ENCODE measurements at places on chromosomes 11 and 22.
A peak's percentile ranks its signal among the peaks of the same experiment; 100 is the strongest.

GRCh38 chr11:135002236-135002635, 590.2 kb upstream of the B3GAT1 start:
- DNase-seq: no peak

DNA sequence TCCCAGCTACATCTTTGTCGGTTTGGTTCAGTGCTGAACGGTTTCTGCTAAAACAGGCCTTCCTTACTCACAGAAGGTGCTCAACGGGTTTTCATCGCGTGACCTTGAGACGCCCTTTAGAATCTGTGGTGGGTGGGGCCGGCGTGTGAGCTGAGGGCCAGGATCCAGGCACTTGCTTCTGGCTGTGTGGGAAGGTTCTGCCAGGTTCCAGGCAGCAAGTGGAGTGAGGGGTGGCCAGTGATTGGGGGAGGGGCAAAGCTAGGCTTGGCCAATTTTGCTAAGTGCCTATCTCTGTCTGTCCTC, 35.2 kb downstream of the KCNJ4 start:
- no peak for DNase-seq

DNA sequence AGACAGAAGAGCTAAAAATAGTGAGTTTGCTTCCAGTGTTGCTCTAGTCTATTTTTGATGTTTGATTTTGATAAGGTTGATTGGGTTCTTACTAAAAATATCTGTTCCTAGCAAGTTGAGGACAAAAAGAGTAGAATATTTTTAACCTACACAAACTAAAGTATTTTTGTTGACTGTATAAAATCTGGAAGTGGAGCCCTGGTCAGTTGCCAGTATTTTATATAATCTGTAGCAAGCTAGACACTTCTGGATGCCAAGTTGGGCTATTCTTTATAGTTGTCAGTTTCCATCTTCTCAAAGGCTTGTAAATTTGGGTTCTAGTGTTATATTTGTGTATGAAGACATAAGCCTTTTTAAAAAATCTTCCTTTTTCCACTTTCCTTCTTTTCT, 56.7 kb downstream of the HSD17B12 start:
- DNase-seq: no peak

GRCh38 chr11:13052130-13052571, 43.0 kb downstream of the RASSF10 start:
- no peak for DNase-seq

- DNase-seq: peak; percentile 62
Measured at GRCh38 chr22:24156141-24156912, 25.0 kb upstream of the SUSD2 start.

DNA sequence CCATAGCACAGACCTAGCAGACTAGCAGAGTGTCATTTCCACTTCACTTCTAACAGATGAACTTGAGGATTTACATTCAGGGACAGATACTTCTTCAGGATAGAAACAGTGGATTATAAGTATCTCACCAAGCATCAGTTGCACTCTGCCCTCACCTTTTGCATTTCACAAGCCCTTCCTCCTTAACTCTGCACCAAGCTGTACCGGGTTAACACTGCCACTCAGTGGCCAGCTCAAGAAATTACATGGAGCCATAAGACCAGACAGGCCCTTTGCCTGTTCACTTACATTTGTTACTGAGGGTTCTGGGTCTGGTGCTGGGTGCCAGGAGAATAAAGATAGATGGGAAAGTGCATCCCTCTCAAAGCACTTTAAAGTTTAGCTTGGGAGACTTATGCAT, 309.8 kb downstream of the SHANK2 start:
- DNase-seq: no peak

- no peak for DNase-seq
Measured at GRCh38 chr11:92803391-92803790, 166.1 kb upstream of the MTNR1B start.

- DNase-seq: no peak
Measured at GRCh38 chr11:14424096-14424495, 65.1 kb upstream of the RRAS2 start.

DNA sequence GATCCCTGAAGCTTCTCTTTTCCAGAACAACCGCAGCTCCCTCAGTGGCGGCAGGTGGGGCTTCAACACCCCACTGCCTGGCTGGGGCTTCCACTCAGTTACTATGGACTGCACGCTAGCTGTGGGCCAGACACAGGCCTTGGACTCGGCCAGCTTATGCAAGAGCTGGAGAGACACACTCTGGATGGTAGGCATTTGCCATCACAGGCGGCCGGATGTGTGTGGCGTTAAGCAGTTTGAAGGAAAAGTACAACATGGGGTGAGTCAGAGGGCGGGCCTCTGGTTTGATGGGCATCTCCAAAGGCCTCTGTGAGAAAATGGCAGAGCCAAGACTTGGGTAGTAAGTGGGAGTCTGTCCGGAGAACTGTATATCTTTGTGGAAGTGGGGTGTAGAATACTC, 17.6 kb downstream of the KCNJ4 start:
- no peak for DNase-seq

DNA sequence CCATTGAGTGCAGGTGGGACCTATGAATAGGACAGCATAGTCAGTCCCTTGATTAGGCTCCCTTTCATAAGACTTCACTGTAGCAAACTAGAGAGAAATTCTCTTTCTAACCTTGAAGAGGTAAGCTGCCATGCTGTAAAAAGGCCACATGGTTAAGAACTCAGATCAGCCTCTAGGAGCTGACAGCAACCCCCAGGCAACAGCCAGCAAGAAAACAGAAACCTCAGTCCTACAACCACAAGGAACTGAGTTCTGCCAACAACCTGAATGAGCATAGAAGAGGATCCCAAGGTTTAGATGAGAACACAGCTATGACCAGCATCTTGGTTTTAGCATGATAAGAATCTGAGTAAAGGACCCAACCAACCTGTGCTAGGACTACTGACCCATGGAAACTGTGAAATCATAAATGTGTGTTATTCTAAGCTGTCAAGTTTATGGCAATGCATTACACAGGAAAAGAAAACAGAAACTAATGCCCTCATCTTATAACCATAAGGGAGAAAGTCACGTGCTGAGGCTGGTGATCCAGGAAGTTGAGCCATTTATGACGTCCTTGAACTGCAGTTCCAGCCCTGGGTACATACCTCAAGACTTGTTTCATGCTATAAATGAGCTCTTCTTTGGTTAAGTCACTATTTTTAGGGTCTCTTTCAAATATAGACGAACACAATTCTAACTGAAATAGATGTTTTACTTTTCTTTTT, 43.3 kb downstream of the RAB38 start:
- DNase-seq: no peak

GRCh38 chr22:37804881-37805809, 2.6 kb upstream of the GCAT start:
- peak; percentile 84 for DNase-seq

DNA sequence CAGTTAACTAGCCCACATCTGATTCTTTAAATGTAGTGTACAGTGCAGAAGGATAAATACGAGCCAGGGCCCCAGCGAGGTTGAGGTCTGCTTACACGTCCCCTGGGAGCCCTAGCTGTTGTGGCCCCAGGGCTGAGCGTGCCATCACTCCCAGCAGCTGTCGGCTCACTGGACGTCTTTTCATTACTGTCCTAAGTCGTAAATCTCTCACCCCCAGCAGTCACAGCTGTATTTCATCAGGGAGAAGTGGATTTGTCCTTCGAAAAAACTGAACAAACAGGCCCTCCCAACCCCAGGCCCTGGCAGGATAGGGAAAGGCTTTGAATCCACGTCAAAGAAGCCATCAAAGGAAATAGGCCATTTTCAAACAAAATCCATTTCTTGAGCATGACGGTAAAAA, 110.4 kb upstream of the CSNK2A3 start:
- DNase-seq: no peak

- DNase-seq: no peak
Measured at GRCh38 chr11:112837162-112837826, 123.9 kb upstream of the NCAM1 start.

GRCh38 chr22:29148036-29148435, 57.7 kb upstream of the EMID1 start:
- no peak for DNase-seq

DNA sequence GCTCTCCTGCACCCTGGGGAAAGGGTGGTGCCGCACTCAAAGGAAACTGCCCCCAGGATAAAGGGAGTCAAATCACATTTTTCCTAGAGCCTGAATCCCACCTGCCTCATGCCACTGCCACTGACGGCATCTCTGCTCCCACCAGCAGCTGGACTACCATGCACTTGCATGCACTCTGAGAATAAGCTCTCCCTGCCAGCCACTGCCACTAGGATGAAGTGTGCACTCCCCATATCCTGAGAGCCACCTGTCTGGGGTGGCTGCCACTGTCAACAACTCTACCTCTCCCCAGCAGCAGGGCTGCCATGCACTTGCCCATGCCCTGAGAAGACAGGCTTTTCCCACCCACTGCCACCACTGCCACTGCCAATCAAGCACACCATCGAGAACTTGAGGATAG, 31.6 kb downstream of the MRGPRX4 start:
- DNase-seq: no peak

DNA sequence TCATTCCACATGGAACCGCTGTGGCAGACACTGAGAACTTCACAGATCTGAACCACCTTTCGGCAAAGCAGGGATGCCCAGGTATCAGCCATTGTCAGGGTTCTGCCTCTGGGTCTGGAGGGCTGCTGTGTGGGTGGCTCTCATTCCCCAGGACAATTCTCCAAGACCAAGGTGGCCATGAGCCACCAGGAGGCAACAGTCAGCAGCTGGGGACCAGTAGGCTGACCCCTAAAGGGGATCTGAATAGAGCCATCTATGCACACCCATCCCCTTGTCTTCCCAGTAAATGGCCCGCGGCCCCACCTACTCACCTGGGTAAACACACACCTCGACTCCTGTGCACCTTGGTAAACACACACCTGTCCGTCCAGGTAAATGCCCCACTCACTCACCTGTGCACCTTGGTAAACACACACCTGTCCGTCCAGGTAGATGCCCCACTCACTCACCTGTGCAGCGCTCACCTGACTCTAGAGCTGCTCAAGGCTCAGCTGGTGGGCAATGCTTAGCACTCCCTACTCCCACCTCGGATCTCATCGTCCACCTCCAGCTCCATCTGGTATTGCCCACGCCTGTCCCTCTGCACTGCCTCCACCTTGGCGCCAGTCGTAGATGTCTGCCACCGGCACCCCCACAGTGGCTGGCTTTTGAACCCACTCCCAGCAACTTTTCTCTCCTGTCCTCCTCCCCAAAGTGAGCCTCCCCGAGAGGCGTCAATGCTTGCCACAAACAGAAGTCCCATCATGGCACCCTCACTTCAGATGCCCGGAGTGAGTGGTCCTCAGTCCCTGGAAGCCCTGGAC, 10.2 kb downstream of the SLC25A1 start:
- DNase-seq: no peak

DNA sequence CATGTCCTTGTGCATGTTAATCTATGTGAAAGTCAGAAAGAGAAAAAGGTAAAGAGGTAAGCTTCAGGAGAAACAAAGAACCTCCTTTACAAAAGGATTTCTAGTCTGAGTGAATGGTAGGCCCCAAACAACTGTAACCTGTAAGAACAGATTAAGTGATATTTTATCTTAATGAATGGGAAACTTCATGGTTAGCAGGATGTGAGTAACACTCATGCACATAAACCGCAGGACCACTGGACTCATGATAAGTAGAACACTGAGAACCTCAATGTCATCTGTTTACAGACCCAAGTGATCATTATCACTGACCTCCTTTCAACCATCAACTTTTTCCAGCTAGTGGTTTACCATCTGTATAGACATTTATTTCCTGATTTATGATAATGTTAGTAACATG, 19.9 kb downstream of the OR8G5 start:
- no peak for DNase-seq

DNA sequence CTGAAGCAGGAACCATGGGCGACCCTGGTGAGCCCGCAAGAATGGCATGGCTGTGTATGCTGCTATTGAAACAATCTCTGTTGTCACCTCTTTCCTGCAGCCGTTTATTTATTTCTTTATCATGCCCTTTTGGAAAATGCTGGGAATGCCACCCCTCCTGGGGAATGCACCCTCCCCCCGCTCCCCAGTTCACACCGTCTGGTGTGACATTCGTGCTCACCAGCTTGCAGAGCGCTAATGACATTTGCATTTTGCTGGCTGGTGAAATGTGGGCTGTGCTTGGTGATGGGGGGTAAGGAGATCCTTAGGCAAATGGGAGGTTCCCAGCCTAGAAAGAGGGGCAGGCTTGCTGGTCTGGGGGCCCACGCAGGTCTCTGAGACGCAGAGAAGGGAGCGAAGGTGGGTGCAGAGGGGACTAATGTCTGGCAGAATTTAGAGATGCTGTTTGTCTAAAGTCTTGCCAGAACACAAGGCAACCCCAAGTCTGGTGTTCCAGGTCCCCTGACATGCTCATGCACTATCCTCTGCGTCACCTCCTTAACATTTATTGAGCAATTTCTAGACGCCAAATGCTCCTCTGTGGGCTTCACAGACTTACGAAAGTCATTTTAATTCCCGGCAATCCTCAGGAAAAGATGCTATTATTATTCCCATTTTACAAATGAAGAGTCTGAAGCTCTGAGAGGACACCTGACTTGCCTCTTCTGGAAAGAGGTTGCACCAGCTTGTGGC, 91.7 kb downstream of the TP53I11 start:
- no peak for DNase-seq

DNA sequence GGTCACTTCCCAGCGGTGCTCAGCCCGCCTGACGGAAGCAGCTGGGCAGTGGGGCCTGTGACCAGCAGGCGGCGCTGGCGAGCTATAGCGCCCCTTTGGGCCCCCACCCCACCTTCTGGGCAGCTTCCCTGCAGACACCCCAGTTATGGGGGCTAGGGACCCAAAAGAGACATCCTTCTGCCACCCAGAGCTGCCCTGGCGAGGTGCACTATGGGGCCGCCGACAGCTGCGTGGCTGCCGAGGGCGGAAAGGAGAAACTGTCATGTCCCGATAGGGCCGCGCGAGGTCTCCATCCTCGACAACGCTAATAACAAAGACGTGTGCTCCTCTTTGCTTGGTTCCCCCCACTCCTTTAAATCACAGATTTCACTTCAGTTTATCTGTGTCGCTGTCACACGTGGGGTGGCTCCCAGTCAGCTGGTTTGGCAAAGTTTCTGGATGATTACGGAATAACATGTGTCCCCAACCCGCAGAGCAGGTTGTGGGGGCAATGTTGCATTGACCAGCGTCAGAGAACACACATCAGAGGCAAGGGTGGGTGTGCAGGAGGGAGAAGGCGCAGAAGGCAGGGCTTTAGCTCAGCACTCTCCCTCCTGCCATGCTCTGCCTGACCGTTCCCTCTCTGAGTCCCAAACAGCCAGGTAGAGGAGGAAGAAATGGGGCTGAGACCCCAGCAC, 673 bp upstream of the MYO7A start:
- DNase-seq: peak; percentile 66

GRCh38 chr22:19976671-19977070, 35.1 kb upstream of the TXNRD2 start:
- no peak for DNase-seq

GRCh38 chr22:41043722-41044121, 48.7 kb upstream of the EP300 start:
- DNase-seq: no peak

GRCh38 chr11:17490938-17491337, 14.3 kb upstream of the ABCC8 start:
- DNase-seq: no peak
